NCI-H2227 treated with DMSO at 0.1 percent for 48 hours (cell line): ENCODE measurements at places on chromosomes 5 and 9.

- no peak for DNase-seq
Measured at GRCh38 chr5:65900746-65901145, 25.6 kb upstream of the ERBIN start.

DNA sequence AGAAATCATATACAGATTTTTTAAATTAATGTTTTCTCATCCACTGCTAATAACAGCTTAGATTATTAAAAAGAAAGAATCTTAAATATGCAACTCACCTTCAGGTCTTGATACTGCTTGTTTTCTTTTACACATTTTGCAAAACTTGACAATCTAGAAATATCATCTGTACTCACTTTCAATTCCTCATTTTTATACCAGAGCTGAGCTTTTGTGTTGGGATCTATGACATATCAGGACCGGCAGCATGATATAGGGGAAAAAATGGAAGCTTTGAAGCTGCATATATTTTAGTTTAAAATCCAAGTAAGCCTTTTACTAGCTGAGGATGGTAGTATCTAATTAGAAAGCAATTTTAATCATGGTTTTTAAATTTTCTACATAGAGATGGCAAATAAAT is 75.7 kb upstream of the SMARCA2 start:
- DNase-seq = no peak

DNA sequence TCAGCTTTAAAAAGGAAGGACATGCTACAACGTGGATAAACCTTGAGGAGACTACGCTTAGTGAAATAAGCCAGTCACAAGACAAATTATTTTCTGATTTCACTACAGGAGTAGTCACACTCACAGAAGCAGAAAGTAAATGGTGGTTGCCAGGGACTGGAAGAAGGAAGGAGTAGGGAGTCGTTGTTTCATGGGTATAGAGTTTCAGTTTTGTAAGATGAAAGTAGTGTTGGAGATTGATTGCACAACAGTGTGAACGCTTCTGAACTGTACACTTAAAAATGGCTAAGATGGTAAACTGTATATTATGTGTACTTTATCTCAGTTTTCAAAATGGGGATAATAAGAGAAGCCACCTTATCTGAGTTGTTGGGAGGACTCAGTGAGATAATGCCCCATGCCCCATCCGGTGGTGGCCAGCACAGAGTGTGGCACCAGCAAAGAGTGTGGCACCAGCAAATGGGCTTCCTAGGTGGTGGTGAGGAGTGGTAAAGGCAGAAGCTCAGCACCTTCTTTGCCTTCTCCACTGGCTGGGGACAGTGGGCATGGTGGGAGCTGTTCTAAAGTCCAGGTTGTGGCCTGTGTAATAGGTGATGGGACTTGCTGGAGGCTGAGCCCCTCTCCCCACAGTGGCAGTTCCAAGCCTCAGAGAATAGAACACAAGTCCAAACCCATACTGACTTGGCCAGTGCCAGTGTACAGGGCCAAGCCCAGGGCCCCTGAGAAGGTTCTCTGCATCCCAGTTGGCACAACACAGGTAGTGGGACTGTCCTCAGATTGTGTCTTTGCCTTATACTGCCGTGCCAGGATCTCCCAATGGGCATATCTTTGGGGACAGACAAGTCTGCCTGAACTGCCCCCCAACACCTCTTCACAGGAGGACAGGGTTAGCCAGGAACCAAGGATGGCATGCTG is 4.4 kb downstream of the SLC22A4 start:
- no peak for DNase-seq

- peak; percentile 50 for DNase-seq
Measured at GRCh38 chr5:67350618-67351201, 154.1 kb upstream of the CD180 start.

DNA sequence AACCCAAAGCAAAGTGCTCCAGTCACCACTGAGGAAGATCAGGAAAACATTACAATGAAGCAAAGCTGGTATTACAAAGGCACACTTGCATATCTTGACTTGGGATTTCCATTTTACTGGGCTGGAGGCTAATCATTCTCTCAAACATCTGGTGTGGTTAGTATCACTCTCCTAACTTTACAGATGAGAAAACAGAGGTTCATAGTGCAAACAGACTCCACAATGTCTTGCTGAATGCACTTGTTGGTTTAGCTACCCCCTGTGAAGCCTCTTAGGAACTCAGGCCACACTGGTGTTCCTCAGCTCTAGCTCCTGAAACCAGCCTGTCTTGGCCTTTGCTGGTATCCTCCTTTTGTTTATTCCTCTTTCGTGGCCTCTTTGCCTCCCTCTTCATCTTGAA is 29.5 kb upstream of the SMAD5 start:
- no peak for DNase-seq

DNA sequence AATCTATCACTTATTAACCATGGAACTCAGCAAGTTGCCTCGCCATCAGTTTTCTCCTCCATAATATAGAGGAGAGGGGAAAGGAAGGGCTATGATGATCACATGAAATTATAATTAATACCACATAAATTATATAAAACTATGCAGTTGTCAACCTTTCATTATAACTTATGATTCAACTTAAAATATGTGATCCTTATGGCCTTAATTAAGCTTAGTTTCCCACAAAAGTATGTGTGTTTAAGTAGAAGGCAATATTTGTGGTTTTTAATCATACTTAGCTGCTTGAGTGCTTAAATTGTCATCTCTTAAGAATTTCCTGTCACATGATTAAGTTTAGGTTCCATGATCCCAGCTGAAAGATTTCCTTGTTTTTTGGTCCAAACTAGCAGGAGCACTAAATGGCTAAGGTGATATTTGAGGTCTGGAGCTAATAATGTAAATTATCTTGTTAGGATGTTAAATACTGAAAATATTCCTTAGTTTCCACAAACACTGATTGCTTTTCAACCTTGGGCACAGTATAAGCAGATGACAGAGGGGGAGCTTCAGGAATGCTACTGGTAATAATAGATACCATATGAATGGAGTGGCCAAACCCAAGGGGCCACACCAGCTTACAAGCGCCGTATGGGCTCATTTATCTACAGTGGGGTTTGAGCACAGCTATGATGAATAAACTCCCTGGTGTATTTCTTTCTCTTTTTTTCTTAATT is 26.4 kb upstream of the F2R start:
- no peak for DNase-seq

DNA sequence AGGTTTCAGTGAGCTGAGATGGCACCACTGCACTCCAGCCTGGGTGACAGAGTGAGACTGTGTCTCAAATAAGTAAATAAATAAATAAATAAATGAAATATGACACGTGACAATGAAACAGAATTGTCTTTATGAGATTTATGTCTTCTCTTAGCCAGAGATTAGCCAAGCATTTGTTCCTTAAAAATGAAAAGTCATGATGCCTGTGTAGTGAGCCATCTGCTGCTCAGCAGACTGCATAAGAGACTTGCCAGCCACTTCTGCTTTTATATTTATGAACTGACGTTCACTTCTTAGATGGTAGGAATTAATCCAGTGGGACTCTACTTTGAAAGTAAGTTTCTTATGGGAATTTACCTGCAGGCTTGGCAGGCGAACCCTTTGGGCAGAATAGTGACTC is 227.4 kb downstream of the NR3C1 start:
- DNase-seq = no peak

DNA sequence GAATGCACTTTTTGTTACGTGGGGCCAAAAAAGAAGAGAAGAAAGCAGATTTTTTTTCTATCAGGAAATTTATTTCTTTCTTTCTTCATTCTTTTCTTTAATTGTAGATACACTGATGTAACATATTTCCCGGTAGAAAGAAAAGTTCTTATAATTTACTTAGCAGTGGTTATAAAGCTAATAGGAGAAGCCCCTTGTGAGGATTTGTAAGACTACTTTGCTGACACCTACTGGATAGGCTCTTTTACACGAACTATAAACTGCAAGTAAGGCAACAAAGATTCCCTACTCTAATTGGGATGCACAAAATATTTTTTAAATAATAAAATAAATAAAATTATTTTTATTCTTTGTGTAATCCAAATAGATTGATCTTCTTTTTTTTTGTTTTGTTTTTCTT is 284.4 kb downstream of the DNAH5 start:
- DNase-seq = peak; percentile 15

DNA sequence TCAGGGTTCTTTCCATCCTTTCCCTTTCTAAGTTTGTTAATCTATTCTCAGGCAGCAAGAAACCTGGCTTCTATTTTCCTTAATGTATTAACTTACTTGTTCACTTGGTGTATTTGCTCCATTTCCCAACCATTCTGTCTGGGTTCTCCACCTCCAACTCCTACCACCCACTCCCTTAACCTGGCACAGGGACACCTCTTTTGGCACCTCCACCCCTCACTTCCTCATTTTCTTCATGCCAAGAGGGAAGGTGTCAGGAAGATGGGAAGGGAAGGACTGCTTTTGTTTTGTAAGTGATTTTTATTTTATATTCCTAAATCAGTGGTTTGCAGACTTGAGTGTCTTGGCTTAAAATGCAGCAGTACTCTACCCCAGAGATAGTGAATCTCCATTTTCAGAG is 166.1 kb downstream of the TRIO start:
- no peak for DNase-seq

- DNase-seq = no peak
Measured at GRCh38 chr5:172616730-172617129, 24.3 kb upstream of the NEURL1B start.

DNA sequence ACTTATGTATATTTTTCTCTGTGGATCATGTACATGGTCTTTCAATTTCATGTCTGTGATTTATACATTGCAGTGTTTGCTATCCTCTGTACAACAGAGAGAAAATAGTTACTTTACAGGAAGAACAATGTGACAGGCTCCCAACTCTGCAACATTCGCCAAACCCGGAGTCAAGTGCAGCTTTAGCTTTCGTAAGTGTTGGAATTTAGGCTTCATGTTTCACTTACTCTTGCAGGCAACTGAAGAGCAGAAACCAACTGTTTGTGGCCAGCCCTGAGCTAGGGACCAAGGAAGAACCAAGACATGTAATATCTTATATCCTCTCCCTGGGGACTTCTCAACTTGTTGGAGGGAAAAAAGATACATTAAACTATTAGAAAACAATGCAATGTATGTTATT is 147.9 kb downstream of the C5orf15 start:
- no peak for DNase-seq

DNA sequence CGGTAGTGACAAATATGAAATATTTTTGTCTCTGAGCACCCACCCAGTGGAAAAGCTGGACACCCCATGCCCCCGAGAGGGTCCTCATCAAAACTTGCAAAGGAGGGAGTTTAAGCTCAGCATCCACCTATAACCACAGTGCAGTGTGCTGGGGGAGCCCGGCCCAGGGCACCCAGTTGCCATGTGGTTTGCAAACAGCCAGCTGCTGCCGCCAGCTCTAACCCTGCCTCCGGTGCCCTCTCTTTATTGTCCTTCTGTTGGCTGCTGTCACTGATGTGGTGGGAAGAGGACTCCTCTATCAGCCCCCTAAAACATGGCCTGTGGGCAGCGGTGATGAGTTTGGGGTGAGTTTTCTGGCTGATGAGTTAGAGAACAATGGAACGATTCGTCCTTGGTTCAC is 160.9 kb upstream of the MVB12B start:
- no peak for DNase-seq

DNA sequence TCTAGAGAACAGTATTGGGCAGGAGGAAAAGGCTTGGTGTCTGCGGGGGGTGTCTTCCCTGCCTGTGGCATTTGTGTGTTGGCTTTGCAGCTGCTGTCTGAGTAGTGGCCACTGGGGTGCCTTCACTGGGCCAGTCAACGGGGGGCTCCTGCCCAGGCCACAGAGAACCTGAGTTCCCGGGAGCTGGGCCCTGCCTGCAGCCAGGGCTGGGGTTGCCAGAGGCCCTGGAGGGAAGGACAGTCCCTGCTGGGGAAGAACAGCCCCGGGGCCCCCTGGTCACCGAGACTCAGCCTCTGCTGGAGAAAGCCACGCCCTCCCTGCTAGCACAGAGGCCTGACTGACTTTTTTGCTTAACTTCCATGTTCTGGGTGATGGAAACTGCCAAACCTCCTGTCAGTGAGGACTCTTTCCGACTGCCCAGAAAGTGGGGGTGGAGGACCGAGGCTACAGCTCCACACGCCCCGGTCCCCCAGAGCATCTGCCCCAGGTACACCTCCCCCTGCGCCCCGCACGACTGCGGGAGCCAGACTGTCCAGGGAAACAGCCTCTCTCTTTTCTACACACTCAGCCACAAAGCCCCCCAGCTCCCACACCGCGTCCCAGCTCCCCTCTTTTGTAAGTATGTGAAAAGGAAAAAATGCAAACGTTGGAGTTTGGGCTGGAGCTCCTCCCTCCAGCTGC is 133.4 kb downstream of the DAB2IP start:
- no peak for DNase-seq

- DNase-seq = no peak
Measured at GRCh38 chr9:698276-698675, 143.2 kb upstream of the DMRT1 start.

GRCh38 chr9:70012569-70012968 is 31.1 kb upstream of the MAMDC2 start:
- no peak for DNase-seq
